Thoracic aorta (tissue), 2 donors: ENCODE measurements at places on chromosomes 7 and 10. TPM values are rescaled to one million over a fixed set of nuclear protein-coding genes. Genes with fewer than 3 reads are reported as not detected.

DNA sequence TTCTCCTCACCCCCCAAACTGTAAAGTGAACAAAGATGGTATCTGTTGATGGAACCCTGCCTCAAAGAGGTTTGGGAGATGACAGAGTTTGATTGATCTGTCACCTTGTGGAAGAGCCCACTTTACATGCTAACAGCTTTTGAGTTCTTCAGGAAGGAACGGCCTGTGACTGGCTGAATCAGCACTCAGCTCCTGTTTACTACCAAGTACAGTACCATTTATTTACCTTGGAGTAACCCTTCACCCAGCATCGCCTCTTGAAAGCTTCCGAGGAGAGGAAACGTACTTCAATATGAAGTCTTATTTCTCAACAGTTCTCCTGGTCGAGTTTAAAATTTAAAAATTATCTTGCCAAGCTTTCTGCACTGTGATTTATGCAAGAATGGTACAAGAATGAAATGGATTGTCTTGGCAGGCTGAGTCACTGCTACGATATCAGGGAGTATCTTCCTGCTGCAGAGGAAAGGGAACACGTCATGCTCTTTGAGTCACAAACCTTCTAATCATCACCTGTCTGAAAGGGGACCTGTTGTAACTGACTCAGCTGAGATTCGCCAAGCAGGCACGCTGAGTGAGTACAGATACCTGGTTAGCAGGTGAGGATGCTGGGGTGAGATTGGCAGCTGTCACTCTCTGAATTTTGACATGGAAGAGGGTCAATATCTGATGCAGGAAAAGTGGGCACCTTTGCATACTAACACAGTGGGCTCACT, 30.1 kb downstream of the KLF6 start:
- no peak for DNase-seq

DNA sequence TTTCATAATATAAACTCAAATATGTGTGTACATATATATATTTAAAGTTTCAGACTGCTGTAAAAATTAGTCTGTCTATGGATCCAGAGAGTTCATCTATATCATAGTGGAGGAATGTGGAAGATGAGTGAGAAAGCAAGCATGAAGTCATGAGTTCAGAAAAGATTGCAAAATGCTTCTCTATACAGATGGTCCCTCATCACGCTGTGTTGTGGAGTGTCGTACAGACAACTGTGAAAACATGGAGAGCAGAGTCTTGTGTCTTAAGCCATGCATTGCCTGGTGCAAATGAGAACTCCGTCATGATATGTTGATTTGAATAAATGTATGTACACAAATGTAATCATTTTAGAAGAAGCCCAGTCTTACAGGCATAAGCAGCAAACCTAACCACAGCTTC, 316.9 kb downstream of the CNTNAP2 start:
- DNase-seq, result no peak

- no peak for DNase-seq
Measured at GRCh38 chr10:43962346-43963191, 313.9 kb upstream of the ZNF32 start.

The TLL2 gene
- not detected for total RNA-seq

- no peak for DNase-seq
Measured at GRCh38 chr7:107046491-107047259, 2.2 kb downstream of the PRKAR2B start.

DNA sequence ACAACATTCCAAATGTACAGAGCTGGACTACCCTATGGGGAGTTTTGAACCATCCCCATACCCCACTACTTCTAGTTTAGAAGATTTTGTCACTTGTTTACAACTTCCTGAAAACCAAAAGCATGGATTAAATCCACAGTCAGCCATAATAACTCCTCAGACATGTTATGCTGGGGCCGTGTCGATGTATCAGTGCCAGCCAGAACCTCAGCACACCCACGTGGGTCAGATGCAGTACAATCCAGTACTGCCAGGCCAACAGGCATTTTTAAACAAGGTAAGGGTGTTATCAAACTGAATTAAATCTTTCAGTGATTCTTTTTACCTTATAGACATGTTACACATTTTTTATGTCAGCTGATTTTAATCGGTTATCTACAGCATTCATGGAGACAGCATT, 41.5 kb downstream of the AHR start:
- DNase-seq, result no peak

GRCh38 chr10:6394084-6394483, 186.0 kb downstream of the PRKCQ start:
- no peak for DNase-seq

DNA sequence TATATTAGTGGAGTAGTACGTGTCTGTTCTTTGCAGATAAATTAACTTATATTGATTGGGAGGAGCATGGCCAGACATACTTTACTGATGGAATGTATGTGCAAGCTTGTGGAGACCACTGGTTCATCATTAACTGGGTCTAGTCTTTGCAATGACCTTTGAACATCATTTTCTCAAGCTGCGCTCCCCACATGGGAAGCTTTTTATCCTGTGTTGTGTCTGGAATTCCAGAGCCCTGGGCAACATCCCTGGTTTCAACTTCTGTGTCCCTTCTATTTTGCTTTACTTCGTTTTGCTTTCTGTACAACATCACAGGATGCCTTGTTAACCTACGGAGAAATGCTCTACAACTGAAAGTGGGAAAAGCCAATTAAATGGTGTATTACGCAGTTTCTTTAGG, 38.3 kb downstream of the MACROH2A2 start:
- DNase-seq, result no peak
